ENCODE measurements at places on chromosomes 3 and 15. TPM values are rescaled to one million over a fixed set of nuclear protein-coding genes. Genes with fewer than 3 reads are reported as not detected.

DNA sequence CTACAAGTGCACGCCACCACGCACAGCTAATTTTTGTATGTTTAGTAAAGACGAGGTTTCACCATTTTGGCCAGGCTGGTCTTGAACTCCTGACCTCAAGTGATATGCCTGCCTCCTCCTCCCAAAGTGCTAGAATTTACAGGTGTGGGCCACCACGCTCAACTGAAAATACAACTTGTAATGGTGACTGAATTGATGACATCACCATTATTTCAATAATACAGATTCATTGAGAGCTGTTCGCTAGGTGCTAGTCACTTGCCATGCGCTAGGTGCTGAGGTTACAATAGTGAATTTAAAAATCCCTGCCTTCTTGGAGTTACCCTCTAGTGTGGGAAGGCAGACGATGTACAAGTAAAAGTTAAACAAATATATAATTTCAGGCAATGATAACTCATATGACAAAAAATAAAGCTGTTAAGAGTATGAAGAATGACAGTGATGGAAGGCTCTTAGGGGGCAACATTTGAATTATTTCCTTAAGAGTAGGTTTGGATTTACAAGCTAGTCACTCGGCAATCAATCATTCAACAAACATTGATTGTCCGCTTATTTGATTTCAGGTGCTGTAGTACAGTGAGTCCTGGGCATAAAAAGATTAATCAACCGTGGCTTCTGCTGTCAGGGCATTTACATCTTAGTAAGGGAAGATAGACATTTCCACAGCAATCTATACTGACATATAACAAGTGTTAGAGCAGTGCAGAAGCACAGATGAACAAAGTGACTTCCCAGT, 9.1 kb upstream of the PPARG start:
- DNase-seq = no peak

Gene EFCAB12
- 8.8 TPM for total RNA-seq

GRCh38 chr15:78358102-78358870, 18.1 kb downstream of the CRABP1 start:
- DNase-seq = peak; percentile 42

Gene SLC51B
- total RNA-seq = 3.0 TPM

GRCh38 chr3:74633021-74633420, 18.6 kb upstream of the CNTN3 start:
- no peak for DNase-seq

DNA sequence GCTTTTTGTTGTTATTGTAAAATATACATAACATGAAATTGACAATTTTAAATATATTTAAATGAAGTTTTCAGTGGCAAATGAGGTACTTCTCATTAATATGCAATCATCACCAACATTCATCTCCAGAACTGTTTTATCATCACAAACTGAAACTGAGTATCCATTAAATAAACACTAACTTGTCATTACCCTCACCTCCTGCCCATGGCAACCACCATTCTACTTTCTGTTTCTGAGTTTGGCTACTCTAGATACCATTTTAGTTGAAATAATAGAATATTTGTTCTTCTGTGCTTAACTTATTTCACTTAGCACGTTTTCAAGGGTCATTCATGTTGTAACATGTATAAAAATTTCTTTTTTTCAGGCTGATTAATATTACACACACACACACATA, 834.3 kb downstream of the PLOD2 start:
- no peak for DNase-seq

Gene GPR160
- 23.3 TPM for total RNA-seq

Gene GTF2E1
- 13.7 TPM for total RNA-seq

DNA sequence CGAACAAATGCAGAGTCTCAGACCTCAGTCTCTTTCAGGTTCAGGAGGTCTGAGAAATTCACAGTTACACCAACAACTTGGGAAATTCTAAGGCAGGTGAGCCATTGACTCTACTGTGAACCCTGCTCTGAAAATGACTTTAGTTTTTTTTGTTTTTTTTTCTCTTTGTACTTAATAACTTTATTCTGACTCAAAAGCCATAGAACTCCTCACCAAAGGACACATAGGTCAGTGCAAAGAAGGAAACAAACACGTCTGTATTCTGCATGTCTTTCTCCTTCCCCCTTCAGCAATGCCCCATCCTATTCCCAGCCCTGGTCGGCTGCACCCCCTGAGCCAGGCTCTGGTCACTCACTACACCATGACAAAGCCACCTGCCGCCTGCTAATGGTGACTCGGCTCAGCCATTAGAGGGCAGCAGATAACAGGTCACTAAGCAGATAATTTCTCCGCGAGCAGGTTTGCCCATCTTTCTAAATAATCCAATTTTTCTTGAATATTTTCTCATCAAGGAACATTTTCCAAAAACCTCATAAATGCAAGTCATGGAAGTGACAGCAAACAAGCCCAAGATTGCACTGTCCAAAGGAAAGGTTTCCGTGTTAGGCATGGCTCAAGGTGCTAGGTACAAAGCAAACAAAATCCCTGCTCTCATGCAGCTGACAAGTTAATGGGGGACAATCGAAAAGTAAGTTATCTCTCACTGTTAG, 37.7 kb downstream of the TM4SF4 start:
- DNase-seq = peak; percentile 70

Gene ESYT3
- 38.3 TPM for total RNA-seq

DNA sequence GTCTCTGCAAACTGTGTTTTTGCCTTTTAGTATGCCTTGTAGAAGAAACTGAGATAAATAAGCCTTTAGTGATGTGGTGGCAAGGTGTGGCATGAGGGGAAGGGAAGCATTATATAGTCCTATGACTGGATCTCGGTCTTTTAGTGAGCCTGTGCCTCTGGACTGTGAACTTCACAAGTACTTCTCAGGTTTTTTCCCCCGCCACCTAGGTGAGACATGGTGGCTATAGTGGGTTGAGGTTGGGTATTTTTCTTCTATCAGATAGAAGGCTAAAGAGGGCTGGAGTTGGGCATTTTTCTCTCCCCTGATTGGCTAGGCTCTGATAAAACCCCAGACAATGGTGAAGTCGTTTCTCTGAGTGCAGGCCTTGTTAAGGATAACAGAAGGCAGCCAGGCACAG, 38.7 kb upstream of the ZFAND6 start:
- DNase-seq = no peak

DNA sequence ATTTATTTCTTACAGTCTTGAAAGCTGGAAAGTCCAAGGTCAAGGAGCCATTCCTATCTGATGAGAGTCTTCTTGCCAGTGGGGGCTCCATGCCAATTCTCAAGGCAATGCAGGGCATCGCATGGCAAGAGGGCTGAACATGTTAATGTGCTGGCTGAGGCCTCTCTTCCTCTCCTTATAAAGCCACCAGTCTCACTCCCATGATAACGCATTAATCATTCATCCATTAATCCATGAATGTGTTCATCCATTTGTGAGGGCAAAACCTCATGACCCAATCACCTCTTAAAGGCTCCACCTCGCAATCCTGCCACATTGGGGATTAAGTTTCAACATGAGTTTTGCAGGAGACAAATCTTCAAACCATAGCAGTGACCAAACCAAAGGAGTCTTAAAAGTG, 118.3 kb downstream of the PROS1 start:
- DNase-seq = no peak

DNA sequence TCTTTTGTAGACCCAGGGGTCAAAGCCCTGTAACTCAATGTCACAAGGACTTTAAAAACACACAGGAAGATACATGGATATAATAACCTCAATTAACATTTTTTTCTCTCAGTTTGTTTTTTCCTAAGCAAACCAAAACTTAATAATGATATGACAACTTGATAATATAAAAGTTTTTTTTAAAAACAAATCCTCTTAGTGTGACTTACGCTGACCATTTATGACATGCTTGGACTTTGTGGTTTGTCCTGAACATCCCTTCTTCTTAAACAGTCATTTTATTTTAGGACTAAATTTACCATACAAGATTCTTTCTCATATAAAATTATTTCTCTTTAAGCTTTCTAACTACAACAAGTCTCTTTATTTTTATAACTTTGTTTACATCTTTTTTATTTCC, 25.4 kb upstream of the FAM3D start:
- no peak for DNase-seq

DNA sequence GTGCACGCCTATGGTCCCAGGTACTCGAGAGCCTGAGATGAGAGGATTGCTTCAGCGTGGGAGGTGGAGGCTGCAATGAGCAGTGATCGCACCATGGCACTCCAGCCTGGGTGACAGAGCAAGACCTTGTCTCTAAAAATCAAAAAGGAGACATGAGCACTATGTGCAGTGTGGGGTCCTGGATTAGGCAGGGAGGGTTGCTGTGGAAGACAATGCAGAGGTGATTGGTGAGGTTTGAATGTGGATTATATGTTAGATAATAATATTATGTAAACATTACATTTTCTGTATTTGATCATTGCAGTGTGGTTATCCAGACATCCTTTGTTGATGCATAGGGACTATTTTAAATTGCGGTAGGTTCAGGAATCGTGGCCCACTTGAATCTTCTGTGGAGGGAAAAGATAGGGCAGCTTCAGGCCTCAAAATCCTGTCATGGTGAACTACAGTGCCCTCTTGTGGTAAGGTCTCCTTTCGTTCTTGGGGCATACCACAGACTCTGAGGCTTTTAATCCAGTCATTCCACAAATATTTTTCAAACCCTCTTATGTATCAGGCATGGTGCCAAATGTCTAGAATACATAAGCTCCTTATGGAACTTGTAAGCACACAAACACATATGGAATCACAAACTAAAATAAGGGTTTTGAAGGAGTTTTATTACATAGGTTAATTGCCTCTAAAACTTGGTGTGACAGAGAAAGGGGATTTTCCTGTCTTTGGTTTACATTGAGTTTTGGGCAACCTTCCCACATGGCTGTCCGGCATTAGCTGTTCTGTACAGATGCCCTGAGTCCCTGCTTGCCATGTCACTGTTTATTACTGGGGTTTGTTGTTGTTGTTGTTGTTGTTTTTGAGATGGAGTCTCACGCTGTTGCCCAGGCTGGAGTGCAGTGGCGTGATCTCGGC, 37.7 kb downstream of the GPD1L start:
- DNase-seq = peak; percentile 81

Gene REC114
- total RNA-seq = not detected

Gene CHP1
- 167 TPM for total RNA-seq

GRCh38 chr15:98651036-98651481, 2.7 kb downstream of the IGF1R start:
- peak; percentile 64 for DNase-seq

DNA sequence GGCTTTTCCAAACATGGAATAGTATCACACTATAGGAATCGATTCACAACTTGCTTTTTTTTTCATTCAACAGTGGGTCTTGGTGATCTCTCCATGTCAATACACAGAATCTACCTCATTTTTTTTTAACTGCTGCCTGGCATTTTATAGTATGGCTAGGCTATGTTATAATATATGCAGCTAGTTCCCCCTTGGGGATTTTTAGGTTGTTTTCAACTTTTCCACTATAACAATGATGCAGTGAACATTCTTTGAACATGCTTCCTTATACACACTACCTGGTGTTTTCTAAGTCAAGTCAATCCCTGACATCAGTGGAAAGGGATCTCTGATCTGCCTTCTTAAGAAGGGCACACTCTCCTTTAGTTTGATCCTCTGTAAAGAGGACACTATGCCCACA, 46.5 kb upstream of the PLXND1 start:
- no peak for DNase-seq

DNA sequence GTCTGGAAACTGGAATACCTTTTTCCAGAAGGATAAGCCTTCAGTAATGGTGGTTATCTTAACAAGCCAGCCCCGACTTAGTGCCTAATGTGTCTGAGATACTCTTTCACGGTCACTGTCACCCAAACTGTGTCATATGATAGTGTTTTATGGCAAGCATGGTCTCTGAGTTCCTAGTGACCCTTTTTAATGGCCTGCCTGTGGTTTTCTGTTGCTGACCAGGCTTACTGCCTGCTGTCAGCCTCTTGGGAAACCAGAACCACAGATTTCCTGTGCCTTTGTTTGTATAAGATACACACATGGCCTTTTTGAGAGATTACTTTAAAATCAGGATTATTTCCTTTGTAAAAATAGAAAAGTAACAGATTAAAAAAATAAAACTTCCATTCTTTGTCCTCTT, 22.4 kb downstream of the HPS3 start:
- no peak for DNase-seq

DNA sequence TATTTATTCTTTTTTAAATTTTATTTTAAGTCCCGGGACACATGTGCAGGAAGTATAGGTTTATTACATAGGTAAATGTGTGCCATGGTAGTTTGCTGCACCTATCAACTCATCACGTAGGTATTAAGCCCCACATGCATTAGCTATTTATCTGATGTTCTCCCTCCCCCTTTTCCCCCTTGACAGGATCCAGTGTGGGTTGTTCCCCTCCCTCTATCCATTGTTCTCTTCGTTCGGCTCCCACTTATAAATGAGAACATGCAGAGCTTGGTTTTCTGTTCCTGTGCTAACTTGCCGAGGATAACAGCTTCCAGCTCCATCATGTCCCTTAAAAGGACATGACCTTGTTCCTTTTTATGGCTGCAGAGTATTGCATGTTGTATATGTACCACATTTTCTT, 220.3 kb downstream of the OCA2 start:
- no peak for DNase-seq

DNA sequence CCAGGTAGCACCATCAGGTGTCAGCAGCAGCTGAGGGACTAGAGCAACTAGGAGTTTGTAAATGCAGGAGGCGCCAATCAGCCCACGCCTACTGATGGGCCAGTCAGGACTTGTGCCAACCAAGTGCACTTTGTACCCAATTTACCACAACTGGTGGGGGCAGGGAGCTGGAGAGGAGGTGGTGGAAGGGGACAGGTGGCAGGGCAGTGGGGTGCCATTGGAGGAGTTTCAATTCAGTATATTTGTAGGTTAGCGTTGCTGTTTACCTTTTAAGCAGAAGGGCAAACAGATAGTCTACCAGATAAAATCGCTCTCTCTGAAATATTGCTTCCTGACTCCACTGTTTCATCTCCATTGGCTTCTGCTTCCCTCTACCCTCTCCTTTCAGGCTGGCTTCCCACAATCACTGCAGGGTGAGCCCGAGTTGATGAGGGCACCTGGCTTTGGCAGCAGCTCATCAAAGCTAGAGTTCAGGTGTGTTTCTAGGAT, 75.7 kb downstream of the TRIM69 start:
- no peak for DNase-seq

- no peak for DNase-seq
These were observed 871.5 kb downstream of the DIPK2A start for GRCh38 chr3:144843099-144843498.

DNA sequence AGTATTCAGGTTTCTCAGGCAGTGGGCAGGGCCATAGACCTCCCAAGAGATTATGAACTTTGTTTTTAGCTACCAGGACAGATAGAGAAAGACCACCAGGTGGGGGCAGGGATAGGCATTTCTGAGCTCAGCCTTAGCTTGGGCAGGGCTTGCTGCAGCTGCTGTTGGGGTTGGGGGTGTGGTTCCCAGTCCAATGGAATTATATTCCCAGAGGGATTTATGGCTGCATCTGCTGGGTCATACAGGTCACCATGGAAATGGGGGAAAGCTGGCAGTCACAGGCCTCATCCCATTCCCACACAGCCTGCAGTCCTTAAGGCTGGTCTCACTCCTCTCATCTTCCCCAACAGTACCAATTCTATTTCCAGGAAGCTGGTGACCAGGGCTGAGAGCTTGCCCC, 144.6 kb upstream of the ZPLD1 start:
- no peak for DNase-seq

DNA sequence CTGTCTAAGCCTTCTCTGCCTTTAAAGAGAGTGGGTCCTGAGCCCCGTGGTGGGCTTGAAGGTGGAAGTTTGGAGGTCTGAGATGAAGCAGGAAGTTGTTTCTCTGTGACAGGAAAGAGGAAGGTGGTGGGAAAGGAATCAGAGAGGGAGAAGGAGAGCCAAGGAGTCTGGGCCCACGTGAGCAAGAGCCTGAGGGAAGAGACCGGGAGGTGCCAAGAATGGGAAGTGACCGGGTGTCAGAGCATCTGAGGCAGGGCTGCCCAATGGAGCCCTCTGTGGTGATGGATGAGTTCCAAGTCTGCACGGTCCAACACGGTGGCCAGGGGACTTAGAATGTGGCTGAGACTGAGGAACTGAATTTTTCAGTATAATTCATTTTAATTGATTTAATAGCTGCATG, 24.6 kb downstream of the ALDH1L1 start:
- no peak for DNase-seq

Data from lung (tissue), 17 donors.